ENCODE measurements at places on chromosomes 1 and 21.

DNA sequence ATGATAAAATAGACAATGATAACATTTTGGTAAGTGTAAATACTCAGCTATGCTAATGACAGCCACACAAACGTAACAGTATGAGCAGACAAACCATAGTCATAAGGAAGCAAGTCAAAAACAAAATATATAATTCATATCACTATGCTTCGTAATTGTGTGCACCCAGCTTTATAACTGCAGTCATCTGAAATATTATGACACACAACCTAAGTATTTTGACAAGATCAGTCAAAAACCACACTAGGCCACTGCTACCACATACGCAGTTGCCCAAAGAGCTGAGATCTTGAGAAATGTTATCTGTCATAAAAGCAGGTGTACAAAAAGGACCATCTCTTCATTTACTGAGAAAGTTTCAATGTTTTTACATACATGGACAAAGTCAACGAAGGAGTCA is 26.0 kb downstream of the RNASEL start:
- no peak for DNase-seq

GRCh38 chr1:4224684-4225467 is 324.8 kb upstream of the C1orf174 start:
- DNase-seq, result no peak

GRCh38 chr1:243457363-243457982 is 201.6 kb downstream of the SDCCAG8 start:
- no peak for DNase-seq

- no peak for DNase-seq
These were observed 42.0 kb upstream of the CD34 start for GRCh38 chr1:207952617-207953542.
